ENCODE measurements at places on chromosomes 2 and 18.

- no peak for DNase-seq
Observed at GRCh38 chr2:164655750-164656149, 34.5 kb upstream of the GRB14 start.

GRCh38 chr2:116917196-116917595, 897.3 kb upstream of the DDX18 start:
- DNase-seq, result no peak

DNA sequence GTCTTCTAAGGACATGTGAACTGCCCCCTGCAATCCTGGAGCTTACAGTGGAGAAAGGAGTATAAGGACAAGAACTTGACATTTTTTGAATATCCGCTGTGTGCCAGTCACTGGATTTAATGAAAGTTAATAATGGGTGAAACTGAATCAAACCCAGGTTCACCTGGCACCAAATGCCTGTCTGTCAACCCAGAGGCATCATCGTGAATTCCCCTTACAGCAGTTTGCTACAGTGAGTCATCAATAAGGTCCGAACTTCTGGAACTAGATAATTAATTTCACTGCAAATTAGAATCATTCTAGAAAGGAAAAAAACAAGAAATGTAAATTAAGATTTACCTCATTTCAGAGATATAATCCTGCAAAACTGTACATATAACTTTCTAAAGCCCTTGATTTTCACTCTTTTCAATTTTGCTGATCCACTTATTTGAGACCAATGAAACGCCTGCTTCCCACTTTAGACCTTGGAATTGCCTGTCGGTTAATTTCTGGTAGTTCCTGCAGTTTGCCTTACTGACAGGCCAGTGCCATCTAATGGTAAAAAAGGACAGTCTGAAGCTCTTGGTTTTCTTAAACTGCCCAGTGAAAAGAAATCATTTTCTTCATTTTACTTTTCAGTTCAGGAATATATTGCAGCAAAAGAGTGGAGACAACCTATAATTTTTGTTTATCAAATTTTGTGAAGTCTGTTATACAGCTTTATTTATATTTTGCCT, 8.2 kb downstream of the DSG2 start:
- DNase-seq, result no peak

DNA sequence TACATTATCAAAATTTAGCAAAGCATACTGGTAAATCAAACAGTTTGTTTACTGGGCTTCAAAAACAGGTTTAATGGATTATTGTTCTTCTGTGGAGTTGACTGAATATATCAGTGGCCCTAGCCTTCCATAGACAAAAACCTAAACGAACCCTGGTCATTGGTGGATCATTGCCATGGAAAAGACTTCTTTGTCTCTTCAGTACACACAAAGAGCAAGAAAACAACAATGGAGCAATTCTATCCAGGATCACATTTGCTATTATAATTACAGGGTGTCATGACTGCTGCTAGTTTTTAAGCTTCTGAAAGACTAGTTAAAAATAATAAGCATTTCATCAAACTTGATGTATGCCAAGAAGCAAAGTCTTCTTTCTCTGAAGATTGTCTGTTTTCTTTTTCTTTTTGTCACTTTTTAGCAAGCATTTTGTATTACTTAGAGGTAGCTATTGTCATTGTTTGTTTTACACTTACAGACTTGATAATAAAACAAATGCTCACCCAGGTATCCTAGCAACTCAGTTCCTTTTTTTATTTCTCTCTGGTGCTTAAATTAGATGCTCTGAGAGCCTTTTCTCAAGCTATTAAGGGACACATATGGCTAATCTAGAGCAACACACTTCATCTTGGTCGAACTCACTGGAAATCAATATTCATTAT, 1228.7 kb upstream of the DDX18 start:
- DNase-seq, result no peak

- no peak for DNase-seq
Observed at GRCh38 chr2:197388866-197389587, 45.8 kb downstream of the SF3B1 start.

- no peak for DNase-seq
Observed at GRCh38 chr2:54642677-54643430, 80.6 kb upstream of the EML6 start.
